ENCODE measurements at places on chromosomes 6 and 20.

- no peak for DNase-seq
These were observed 68.5 kb upstream of the ARMH2 start for GRCh38 chr6:24867104-24867703.

GRCh38 chr20:35166242-35166830 is 5.5 kb upstream of the PROCR start:
- DNase-seq, result no peak

- DNase-seq, result no peak
These were observed 76.1 kb downstream of the SULF2 start for GRCh38 chr20:47708953-47709833.

- DNase-seq, result no peak
These were observed 44.9 kb downstream of the CPXM1 start for GRCh38 chr20:2755451-2756055.

DNA sequence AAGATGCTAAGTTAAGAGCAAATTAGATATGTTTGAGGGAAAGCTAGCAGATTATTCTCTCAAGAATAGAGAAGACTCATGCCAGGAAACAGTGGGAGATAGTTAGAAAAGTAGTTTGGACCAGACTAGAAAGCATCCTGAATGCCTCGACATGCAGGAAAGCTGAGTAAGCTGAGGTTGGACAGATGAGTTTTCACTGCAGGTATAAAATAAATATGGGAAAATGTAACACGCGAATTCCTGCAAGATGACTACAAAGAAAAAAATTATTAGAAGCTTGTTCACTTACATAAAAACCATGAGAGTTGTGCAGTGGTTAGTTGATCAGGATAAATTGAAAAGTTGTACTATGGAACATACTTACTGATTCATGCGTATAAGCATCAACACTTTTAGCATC is 484.2 kb upstream of the MANEA start:
- no peak for DNase-seq

- no peak for DNase-seq
These were observed 184.7 kb downstream of the CDH4 start for GRCh38 chr20:61436667-61437279.

- DNase-seq, result no peak
These were observed 115.4 kb downstream of the LAMP5 start for GRCh38 chr20:9629831-9630230.

GRCh38 chr6:62746968-62747367 is 460.9 kb upstream of the KHDRBS2 start:
- no peak for DNase-seq

GRCh38 chr20:18639501-18639979 is 51.7 kb downstream of the DTD1 start:
- DNase-seq, result no peak
